Cardiac ventricle fibroblast (primary cell): ENCODE measurements at places on chromosomes 5 and 9. TPM values are rescaled to one million over a fixed set of nuclear protein-coding genes. Genes with fewer than 3 reads are reported as not detected.

Gene IFNA21
- total RNA-seq: not detected in 2 replicates

Gene CD14
- 0.15 and 1.3 TPM in 2 replicates for total RNA-seq

Gene ADCY2
- not detected in 2 replicates for total RNA-seq

Gene BBLN
- 279 and 292 TPM in 2 replicates for total RNA-seq

Gene ZNF618
- 7.1 and 8.0 TPM in 2 replicates for total RNA-seq

Gene HRCT1
- 2.4 and 2.6 TPM in 2 replicates for total RNA-seq

Gene RNF183
- not detected in 2 replicates for total RNA-seq

Gene HOMER1
- total RNA-seq: 1.8 and 3.6 TPM in 2 replicates

Gene PCDHGB1
- 1.6 and 2.6 TPM in 2 replicates for total RNA-seq

Gene PRR16
- 21.3 and 29.0 TPM in 2 replicates for total RNA-seq

Gene CSF1R
- total RNA-seq: 0.15 TPM in 1 of 2 replicates, not detected in the other

Gene ABHD17B
- 9.3 and 10.5 TPM in 2 replicates for total RNA-seq

Gene TMEM215
- total RNA-seq: not detected in 2 replicates

Gene IL4
- not detected in 2 replicates for total RNA-seq

Gene SLC4A9
- total RNA-seq: not detected in 2 replicates

Gene C6
- total RNA-seq: 16.3 and 20.7 TPM in 2 replicates

Gene PTPRD
- 9.4 and 19.8 TPM in 2 replicates for total RNA-seq

Gene OSTF1
- 26.9 and 31.3 TPM in 2 replicates for total RNA-seq

Gene ABITRAM
- total RNA-seq: 9.7 and 11.7 TPM in 2 replicates

Gene OR1J2
- total RNA-seq: not detected in 2 replicates

Gene LURAP1L
- 2.5 and 4.5 TPM in 2 replicates for total RNA-seq

Gene CDO1
- total RNA-seq: 3.5 and 7.2 TPM in 2 replicates

Gene ECM2
- total RNA-seq: 39.1 and 50.1 TPM in 2 replicates

Gene JAKMIP2
- 0.05 and 0.25 TPM in 2 replicates for total RNA-seq

Gene ADAMTS12
- total RNA-seq: 20.2 and 20.8 TPM in 2 replicates

Gene FAM81B
- total RNA-seq: not detected in 2 replicates
